ENCODE measurements at places on chromosomes 3 and 15.

DNA sequence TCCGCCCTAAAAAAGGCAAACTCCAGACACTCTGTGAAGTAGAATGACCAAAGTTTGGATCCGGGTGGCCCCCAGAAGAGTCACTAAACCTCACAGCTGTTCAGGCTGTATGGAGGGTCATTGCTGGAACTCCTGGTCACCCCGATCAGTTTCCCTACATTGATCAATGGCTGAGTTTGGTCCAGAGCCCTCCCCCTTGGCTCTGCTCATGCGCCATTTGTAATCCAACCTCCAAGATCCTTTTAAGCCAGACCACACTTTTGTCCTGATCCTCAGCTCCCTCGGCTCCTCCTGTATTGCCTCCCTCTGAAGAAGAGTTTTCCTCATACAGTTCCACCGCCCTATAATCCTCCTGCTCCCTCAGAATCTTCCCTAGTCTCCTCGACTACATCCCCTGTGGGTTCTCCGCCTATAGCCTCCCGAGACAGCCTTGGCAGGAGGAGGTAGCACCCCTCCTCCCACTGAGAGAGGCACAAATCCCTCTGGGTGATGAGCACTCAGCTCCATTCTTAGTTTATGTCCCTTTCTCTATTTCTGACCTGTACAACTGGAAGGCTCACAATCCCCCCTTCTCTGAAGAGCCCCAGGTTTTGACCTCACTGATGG lies 42.2 kb downstream of the ZBTB11 start:
- DNase-seq: no peak

DNA sequence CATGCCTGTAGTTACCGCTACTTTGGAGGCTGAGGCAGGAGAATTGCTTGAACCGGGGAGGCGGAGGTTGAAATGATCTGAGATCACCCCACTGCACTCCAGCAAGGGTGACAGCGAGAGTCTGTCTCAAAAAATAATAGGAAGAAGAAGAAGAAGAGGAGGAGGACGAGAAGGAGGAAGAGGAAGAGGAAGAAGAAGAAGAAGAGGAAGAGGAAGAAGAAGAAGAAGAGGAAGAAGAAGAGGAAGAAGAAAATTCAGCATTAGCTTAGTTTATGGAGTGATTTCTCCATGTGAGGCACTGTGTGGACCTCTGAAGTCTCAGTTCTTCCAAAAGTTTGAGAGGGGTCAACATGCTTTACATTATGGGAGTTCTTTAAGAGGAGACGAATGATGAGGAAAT lies 17.4 kb upstream of the MEGF11 start:
- no peak for DNase-seq

- DNase-seq: no peak
Observed at GRCh38 chr15:34765741-34766140, 10.9 kb upstream of the GJD2 start.

DNA sequence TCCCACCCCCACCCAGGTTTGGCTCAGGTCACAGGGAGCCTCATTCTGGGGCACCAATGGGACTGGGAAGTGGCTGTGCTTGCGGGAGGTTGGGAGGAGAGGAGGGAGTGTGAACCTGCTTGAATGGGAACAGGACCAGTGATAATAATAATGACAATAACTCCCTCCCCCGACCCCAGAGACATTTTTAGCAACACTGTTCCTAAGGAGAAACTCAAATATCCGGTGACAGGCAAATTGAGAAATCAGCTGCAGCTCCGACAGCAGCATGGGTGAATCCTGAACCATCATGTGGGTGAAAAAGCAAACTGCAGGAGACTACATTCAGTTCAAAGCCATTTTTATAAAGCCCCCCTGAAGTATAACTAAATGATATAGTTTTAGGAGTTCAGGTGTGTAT lies 11.6 kb upstream of the RPL29 start:
- no peak for DNase-seq

- no peak for DNase-seq
Observed at GRCh38 chr3:4731543-4732111, 238.5 kb downstream of the ITPR1 start.

GRCh38 chr15:77455696-77456321 lies 35.1 kb downstream of the HMG20A start:
- DNase-seq: no peak

DNA sequence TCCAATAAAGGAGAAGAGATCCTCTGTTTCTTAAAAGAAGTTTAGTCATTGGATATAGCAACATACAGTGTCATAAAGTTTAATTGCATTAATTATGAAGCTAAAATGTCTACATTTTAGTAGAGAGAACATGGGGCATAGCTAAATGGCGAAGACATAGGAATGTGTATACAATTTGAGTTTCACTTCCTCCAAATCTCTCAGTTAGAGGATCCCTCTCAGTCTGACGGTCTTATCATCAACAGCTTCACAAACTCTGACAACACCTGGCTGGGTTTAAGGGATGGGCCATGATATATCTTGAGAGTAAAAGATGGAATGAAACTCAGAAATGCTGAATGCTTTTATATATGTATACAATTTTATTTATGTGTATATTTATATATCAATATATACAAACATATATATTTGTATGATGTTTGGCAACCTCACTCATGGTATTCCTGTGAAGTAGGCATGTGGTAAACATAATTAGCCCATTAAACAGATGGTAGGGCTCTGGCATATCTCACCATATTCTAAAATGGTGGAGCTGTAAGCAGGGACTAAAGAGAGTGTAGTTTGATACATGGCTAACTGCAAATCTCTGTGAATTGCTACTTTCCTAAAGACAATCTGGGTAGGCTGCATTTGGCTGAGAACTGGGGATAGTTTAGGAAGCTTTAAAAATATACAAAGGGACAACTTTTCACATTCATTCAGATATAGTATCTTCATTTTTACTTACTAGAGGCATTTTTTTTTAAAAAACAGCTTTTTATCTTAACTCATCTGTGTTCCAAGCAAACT lies 111.6 kb downstream of the TIGIT start:
- DNase-seq: no peak
